GM23248 (cell line): ENCODE measurements at places on chromosomes 5 and 9.

DNA sequence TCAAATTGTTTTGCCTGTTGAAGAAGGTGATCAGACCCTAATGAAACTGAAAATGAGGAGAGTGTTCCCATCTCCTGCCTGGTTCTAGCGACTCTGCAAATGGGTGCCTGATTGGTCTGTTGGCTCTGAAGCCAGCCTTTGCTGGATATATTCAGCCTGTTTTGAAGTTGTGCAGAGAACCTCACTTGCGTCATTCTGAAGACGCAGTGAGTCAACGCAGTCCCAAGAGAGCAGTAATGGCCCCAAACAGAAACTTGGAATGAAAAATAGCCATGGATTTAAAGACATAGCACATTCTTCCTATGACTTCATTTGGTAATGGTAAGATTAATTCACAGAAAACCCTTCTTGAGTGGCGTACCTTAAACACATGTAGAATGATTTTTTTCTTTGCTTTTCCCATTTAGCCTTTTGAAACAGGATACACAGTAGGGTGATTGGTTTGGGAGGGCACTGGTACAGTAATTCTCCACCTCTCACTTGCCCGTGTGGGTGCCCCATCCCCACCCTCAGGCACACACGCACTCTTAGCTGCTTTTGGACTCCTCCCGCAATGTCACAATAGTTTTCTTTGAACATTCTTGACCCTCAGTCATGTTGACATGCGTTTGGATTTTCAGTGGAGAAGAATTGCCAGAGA lies 54.1 kb upstream of the ABL1 start:
- H3K4me3 ChIP-seq = peak overlapping the region; percentile 75
- peaks cover 48% of the 10 kb centered on the region for H3K4me1 ChIP-seq
- peak overlapping the region; percentile 99 for H3K27ac ChIP-seq
- no peaks in the 10 kb centered on the region for H3K27me3 ChIP-seq
- peak; percentile 98 for DNase-seq

DNA sequence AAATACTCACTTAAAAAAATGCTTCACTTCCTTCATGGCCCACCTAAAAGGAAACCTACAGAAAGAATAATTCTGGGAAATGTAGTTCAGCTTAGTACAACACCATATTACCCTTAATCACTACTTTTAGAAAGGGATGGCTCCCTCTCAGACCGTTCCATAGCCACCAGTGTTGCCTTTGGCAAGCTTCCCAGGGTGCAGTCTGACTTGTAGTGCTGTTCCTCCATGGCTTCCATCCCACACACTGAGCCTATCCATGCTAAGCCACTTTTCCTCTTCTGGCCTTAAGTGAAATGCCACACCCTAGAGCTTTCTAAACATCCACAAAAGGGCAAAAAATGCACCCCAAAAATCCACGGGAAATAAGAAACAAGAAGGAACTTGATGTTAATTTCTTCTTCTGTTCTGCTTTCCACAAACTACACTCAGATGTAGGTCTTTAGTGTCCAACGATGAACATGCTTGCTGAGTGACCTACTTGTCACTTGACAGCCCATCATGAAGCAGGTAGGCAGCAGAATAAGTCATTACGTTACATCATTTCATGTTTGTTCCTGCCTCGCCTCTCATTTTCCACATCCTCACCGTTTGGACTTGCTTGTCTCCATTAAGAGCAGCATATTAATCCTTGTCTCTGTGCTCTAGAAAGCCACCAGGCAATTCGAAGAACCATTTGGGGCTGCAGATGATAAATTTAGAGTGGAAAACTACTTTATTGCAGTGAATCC lies 391.1 kb upstream of the GRAMD2B start:
- DNase-seq = peak; percentile 54
- no peaks in the 10 kb centered on the region for H3K36me3 ChIP-seq
- H3K27ac ChIP-seq = no peak overlapping the region
- no peaks in the 10 kb centered on the region for H3K4me1 ChIP-seq
- H3K27me3 ChIP-seq = no peaks in the 10 kb centered on the region; the same call in none of the 2 replicates

- peaks cover 12% of the 10 kb centered on the region; the same call in 1 of the 2 replicates for H3K27me3 ChIP-seq
- no peaks in the 10 kb centered on the region for H3K36me3 ChIP-seq
- no peak for DNase-seq
- no peak overlapping the region for H3K27ac ChIP-seq
Observed at GRCh38 chr9:96113032-96113431, 188.9 kb downstream of the HSD17B3 start.

GRCh38 chr9:103261951-103262350 lies 266.8 kb downstream of the CYLC2 start:
- H3K36me3 ChIP-seq = no peaks in the 10 kb centered on the region
- no peak overlapping the region for H3K4me3 ChIP-seq
- no peak for DNase-seq
- H3K27me3 ChIP-seq = no peaks in the 10 kb centered on the region
- no peak overlapping the region for H3K27ac ChIP-seq
- H3K4me1 ChIP-seq = no peaks in the 10 kb centered on the region

GRCh38 chr9:131873335-131873734 lies 133.5 kb upstream of the RAPGEF1 start:
- no peak overlapping the region for H3K27ac ChIP-seq
- no peak for DNase-seq
- no peaks in the 10 kb centered on the region for H3K36me3 ChIP-seq
- peaks cover 6% of the 10 kb centered on the region; the same call in 1 of the 2 replicates for H3K4me1 ChIP-seq
- H3K27me3 ChIP-seq = no peaks in the 10 kb centered on the region

DNA sequence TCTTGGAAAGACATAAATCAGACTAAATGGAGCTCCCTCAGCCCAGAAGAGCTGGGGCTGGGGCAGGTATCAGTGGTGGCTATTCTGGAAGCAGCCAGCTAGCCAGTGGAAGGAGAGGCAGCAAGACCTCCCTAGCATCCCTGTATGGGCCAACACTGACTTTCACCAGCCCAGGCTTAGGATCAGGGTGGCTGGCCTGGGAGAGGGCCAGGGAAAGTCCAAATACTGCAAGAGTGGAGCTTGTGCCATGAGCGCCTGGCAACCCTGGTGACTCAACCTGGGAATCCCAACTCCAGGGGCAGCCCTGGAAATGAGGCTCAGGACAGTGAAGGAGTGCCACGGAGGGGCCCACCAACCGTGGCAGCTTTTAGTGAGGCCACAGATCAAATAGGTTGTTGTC lies 7.6 kb upstream of the IRF1 start:
- DNase-seq = peak; percentile 85
- H3K4me1 ChIP-seq = peaks cover 25% of the 10 kb centered on the region
- no peaks in the 10 kb centered on the region for H3K36me3 ChIP-seq

GRCh38 chr9:136690104-136690805 lies 3.0 kb upstream of the AGPAT2 start:
- H3K4me1 ChIP-seq = peaks cover 5% of the 10 kb centered on the region
- no peaks in the 10 kb centered on the region for H3K27me3 ChIP-seq
- no peak for DNase-seq
- no peaks in the 10 kb centered on the region for H3K36me3 ChIP-seq

GRCh38 chr5:174785120-174785680 lies 60.8 kb downstream of the MSX2 start:
- H3K27ac ChIP-seq = no peak overlapping the region
- H3K27me3 ChIP-seq = no peaks in the 10 kb centered on the region
- H3K36me3 ChIP-seq = no peaks in the 10 kb centered on the region
- no peak overlapping the region for H3K4me3 ChIP-seq
- H3K4me1 ChIP-seq = no peaks in the 10 kb centered on the region

DNA sequence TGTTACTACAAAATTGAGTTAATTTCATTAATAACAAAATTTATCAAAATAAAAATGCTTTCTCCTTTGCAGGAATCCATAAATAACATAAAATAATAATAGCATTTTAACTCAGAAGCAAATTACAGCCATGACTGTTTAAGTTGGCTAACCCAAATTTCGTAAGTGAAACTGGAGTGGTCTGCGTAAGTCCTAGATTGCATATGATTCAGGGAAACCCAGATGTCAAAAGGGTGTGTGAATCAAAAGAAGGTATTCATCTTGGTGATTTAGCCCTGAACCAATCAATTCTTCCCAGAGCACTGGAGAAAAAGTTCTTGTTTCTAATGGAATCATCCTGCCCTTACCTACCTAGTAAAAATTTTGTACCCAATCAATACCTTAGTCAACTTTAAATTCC lies 547.6 kb downstream of the RAB3C start:
- peaks cover 43% of the 10 kb centered on the region for H3K4me1 ChIP-seq
- no peaks in the 10 kb centered on the region for H3K27me3 ChIP-seq
- H3K36me3 ChIP-seq = no peaks in the 10 kb centered on the region
- no peak overlapping the region for H3K4me3 ChIP-seq
- H3K27ac ChIP-seq = no peak overlapping the region
- DNase-seq = peak; percentile 50

- peak; percentile 21 for DNase-seq
- no peaks in the 10 kb centered on the region for H3K36me3 ChIP-seq
- no peaks in the 10 kb centered on the region for H3K4me1 ChIP-seq
- no peak overlapping the region for H3K4me3 ChIP-seq
- no peak overlapping the region for H3K27ac ChIP-seq
Observed at GRCh38 chr5:119743927-119744326, 114.6 kb downstream of the FAM170A start.

- peaks cover 14% of the 10 kb centered on the region for H3K4me1 ChIP-seq
- peak; percentile 77 for DNase-seq
- H3K36me3 ChIP-seq = no peaks in the 10 kb centered on the region
- H3K27me3 ChIP-seq = peaks cover 22% of the 10 kb centered on the region
Observed at GRCh38 chr5:135576075-135576599, 2.7 kb downstream of the CXCL14 start.

GRCh38 chr5:156025656-156026055 lies 301.3 kb upstream of the SGCD start:
- DNase-seq = no peak
- no peak overlapping the region for H3K4me3 ChIP-seq
- H3K36me3 ChIP-seq = no peaks in the 10 kb centered on the region
- no peak overlapping the region for H3K27ac ChIP-seq

DNA sequence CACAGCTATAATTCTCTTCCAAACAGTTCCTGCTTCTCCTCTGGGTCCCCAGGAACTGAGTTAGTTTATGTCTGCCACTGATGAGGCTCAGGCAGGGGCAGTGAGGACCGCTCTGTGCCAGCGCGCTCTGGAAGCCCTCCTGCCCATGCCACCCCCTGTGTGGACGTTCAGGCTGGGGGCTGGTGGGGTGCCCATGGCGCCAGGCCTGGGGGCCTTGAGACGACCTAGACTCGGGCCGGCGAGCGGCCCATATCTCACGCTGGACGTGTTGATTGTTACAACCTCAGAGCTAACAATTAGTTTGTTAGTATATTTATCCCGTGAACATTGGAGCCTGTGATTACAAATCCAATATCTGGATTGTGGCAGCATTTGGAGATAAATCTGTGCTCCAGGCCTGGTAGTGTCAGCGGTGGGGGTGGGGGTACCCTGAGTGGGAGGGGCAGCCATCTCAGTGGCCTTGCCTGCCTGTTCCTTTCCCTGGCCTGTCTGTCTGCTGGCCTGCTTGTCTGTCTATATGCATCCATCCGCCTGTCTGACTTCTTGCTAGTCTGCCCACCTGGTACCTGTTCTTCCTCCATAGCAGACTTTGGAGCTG lies 256.5 kb upstream of the MVB12B start:
- no peaks in the 10 kb centered on the region for H3K36me3 ChIP-seq
- DNase-seq = no peak
- H3K27me3 ChIP-seq = peaks cover 23% of the 10 kb centered on the region; the same call in 1 of the 2 replicates
- H3K4me1 ChIP-seq = no peaks in the 10 kb centered on the region
- H3K4me3 ChIP-seq = no peak overlapping the region

- no peaks in the 10 kb centered on the region for H3K4me1 ChIP-seq
- H3K27ac ChIP-seq = no peak overlapping the region
- no peak for DNase-seq
- H3K4me3 ChIP-seq = no peak overlapping the region
- H3K27me3 ChIP-seq = no peaks in the 10 kb centered on the region
- H3K36me3 ChIP-seq = peaks cover 6% of the 10 kb centered on the region; the same call in 1 of the 2 replicates
Observed at GRCh38 chr9:14303100-14303499, 10.8 kb downstream of the NFIB start.

DNA sequence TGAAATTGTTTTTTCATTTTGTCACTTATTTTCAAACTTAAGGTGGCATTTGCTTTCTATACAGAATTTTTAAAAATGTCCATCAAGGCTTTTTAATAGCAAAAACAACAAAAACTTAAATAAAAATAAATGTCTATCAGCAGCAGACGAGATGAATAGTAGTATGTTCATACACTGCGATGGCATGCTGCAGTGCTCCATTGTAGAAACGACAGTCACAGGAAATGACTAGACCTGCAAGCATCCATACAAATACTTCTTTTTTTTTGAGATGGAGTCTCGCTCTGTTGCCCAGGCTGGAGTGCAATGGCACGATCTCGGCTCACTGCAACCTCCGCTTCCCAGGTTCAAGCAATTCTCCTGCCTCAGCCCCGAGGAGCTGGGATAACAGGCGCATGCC lies 41.4 kb downstream of the COL23A1 start:
- no peak overlapping the region for H3K4me3 ChIP-seq
- no peaks in the 10 kb centered on the region for H3K27me3 ChIP-seq
- no peaks in the 10 kb centered on the region for H3K36me3 ChIP-seq
- no peaks in the 10 kb centered on the region for H3K4me1 ChIP-seq
- no peak for DNase-seq

DNA sequence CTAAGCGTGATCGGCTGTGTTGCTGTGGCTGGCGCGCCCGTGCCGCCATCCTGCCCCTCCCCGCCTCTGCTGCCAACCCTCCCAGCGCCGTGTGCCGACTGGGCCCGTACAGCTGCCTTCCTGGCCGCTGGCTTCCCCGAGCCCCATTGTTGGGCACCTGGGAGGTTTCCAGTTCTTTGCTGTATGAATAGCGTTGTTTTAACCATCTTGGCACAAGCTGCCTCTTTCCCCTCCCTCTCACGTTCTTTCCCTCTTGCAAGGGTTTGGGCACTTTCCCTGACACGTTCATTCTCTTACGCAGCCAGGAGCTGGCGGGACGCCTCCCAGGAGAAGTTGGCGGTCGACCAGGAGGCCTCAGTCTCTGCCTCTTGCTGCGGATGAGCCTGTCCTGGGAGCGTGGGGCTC lies 43.1 kb upstream of the RXRA start:
- H3K4me1 ChIP-seq = 0 out of 2 replicates have a peak, but pooled peaks cover 4% of the 10 kb centered on the region
- H3K36me3 ChIP-seq = no peaks in the 10 kb centered on the region

GRCh38 chr5:75568202-75568601 lies 43.1 kb upstream of the ANKDD1B start:
- no peak overlapping the region for H3K4me3 ChIP-seq
- H3K4me1 ChIP-seq = peaks cover 26% of the 10 kb centered on the region
- peak overlapping the region; percentile 69; the same call in 1 of the 2 replicates for H3K27ac ChIP-seq
- H3K27me3 ChIP-seq = no peaks in the 10 kb centered on the region
- no peak for DNase-seq
- no peaks in the 10 kb centered on the region for H3K36me3 ChIP-seq

- DNase-seq = no peak
- no peak overlapping the region for H3K27ac ChIP-seq
- no peaks in the 10 kb centered on the region for H3K27me3 ChIP-seq
Observed at GRCh38 chr5:31218978-31219377, 25.5 kb downstream of the CDH6 start.

GRCh38 chr9:114309096-114309495 lies 13.8 kb upstream of the ORM1 start:
- no peak for DNase-seq
- H3K27ac ChIP-seq = no peak overlapping the region
- H3K36me3 ChIP-seq = no peaks in the 10 kb centered on the region
- H3K27me3 ChIP-seq = no peaks in the 10 kb centered on the region

DNA sequence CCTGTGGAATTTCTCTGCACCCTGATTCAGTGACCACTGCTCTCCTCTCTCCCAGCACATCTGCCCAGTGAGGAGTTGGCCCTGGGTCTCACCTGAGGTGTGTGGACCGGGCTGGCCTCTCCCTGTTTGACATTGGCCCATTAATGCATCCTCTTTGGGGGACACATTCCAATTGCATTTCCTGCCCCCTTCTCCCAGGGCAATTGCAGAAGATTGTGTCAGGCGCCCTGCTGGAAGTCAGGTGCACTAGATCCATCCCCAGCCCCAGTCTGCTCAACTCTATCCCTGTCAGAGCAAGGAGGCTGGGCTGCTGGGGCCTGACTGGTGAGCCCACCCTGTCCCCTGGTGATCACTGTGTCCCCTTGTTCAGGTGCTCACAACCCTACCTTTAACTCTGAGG lies 84.5 kb downstream of the LMX1B start:
- no peak overlapping the region for H3K27ac ChIP-seq
- peaks cover 29% of the 10 kb centered on the region for H3K27me3 ChIP-seq
- no peak overlapping the region for H3K4me3 ChIP-seq
- H3K4me1 ChIP-seq = no peaks in the 10 kb centered on the region
